ENCODE measurements at places on chromosomes 11 and 22. TPM values are rescaled to one million over a fixed set of nuclear protein-coding genes. Genes with fewer than 3 reads are reported as not detected.

The SLC17A6 gene
- total RNA-seq: not detected

The GNAZ gene
- total RNA-seq: 9.3 TPM

The SERPING1 gene
- not detected for total RNA-seq

The UBQLNL gene
- 0.29 TPM for total RNA-seq

The OR56A1 gene
- total RNA-seq: not detected

The KCNQ1 gene
- 6.5 TPM for total RNA-seq

The OR6A2 gene
- total RNA-seq: 0.20 TPM

The SLC6A5 gene
- total RNA-seq: not detected

Data from activated B cell treated with CpG ODN at 0.5 μM for 24 hours (primary cell).